ENCODE measurements at places on chromosomes 4 and X. TPM values are rescaled to one million over a fixed set of nuclear protein-coding genes. Genes with fewer than 3 reads are reported as not detected.

Gene MAGEB17
- total RNA-seq, result 0.58 TPM

Gene VCX3A
- total RNA-seq, result not detected

Gene C4orf54
- total RNA-seq, result not detected

Gene KLB
- not detected for total RNA-seq

Gene METAP1
- total RNA-seq, result 53.9 TPM

Gene DBET
- total RNA-seq, result not detected

Gene TEX11
- not detected for total RNA-seq

DNA sequence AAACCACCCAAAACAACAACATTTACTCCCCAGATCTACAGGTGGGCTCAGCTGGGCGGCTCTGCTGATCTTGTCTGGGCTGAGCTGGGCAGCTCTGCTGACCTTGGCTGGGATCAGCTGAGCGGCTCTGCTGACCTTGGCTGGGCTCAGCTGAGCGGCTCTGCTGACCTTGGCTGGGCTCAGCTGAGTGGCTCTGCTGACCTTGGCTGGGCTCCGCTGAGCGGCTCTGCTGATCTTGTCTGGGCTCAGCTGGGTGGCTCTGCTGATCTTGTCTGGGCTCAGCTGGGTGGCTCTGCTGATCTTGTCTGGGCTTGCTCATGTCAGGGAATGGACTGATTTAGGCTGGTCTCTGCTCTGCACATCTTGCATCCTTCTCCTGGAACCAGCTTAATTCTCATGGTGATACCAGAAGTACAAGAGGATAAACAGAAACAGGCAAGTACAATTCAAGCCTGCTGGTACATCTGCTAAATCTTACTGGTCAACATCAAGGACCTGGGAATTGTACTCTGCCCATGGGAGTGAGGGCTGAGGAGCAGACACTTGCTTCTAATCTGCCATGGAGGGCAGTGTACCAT, 248.5 kb upstream of the PSAPL1 start:
- no peak for DNase-seq

GRCh38 chr4:104732766-104733165, 238.1 kb upstream of the CXXC4 start:
- DNase-seq, result no peak

- DNase-seq, result no peak
These were observed 124.2 kb upstream of the ZIC3 start for GRCh38 chrX:137441711-137442110.

GRCh38 chr4:157983300-157983699, 189.5 kb downstream of the GASK1B start:
- no peak for DNase-seq

DNA sequence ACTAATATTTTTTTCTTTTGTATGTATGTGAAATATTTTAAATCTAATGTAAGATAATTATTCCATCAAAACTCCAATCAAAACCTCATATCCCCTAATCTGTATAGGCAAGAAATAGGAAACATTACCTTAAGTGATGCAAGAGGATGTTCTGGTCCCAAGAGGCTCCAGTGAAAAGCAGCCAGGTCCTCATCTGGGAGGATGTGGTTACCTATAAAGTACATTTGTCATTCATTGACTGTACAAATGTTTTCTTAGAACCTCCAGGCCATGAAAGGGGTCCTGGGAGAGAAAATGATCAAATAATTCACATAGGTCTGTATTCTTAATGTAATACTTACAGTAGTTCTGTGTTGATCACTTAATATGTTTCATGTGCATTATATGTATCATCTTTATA, 25.5 kb downstream of the FAM120C start:
- DNase-seq, result peak; percentile 13

DNA sequence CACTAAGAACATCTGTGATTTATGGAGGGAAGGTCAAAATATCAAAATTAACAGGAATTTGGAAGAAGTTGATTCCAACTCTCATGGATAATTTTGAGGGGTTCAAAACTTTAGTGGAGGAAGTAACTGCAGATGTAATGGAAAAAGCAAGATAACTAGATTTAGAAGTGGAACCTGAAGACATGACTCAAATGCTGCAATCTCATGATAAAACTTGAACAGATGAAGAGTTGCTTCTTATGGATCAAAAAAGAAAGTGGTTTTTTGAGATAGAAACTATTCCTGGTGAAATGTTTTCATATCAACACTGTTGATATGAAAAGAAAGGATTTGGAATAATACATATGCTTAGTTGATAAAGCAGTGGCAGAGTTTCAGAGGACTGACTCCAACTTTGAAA, 9.7 kb downstream of the TMPRSS11F start:
- no peak for DNase-seq

DNA sequence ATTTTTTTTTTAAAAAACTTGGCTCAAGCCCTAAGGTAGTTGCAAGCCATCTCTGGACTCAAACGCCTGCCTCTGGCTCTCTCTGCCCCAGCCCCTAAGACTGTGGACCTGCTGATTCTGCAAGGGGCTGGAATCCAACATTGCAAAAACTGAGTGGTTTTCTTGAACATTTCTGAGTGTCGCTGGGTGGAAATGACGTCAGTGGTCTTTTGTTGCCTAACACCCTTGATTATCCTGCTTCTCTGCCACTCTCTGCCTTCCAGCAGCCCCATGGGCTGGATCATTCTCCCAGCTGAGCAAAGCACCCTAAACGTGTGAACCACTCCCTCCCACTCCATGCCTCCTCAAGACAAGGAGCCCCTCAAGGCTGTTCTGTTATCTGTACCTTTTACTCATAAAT, 16.6 kb downstream of the BST1 start:
- DNase-seq, result no peak

GRCh38 chrX:107691024-107691448, 62.7 kb downstream of the PRPS1 start:
- DNase-seq, result no peak

- DNase-seq, result peak; percentile 65
These were observed 1.5 kb downstream of the CLCN3 start for GRCh38 chr4:169621731-169622492.

- DNase-seq, result no peak
These were observed 46.0 kb upstream of the NFKB1 start for GRCh38 chr4:102454981-102455685.

GRCh38 chr4:3682236-3683076, 83.7 kb upstream of the ADRA2C start:
- no peak for DNase-seq

- no peak for DNase-seq
These were observed 100.8 kb upstream of the CXorf66 start for GRCh38 chrX:140065961-140066662.

DNA sequence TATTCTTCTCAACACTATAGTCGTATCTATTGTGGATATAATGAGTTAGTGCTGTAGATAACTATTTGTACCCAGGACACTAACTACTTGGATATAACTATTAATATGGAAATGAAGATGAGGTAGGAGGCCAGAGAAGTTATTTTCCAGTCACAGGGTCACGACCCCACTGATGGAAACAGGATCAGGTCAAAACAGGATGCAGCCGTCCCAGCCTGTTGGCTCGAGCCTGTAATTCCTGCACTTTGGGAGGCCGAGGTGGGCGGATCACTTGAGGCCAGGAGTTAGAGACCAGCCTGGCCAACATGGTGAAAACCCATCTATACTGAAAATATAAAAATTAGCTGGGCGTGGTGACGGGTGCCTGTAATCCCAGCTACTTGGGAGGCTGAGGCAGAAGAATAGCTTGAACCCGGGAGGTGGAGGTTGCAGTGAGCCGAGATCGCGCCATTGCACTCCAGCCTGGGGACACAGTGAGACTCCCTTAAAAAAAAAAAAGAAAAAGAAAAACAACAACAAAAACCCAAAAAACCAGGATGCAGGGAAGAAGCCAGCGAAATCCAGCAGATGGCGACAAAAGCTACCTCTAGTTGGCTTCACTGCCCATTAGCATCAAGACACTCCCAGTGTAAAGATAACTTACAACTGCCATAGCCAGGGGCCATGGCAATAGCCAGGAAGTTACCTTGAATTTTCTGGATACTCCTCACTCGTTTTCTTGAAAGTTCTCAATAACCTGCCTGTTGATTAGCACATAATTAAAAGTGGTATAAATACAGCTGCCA, 37.9 kb upstream of the NKAP start:
- DNase-seq, result peak; percentile 58

GRCh38 chrX:41180194-41180908, 95.1 kb downstream of the USP9X start:
- DNase-seq, result peak; percentile 67

- DNase-seq, result peak; percentile 60
These were observed 36.7 kb upstream of the NEUROG2 start for GRCh38 chr4:112552668-112553067.

All from PC-3 (cell line).